ENCODE measurements at places on chromosomes 7 and 10.

GRCh38 chr10:6012121-6012905, 35.0 kb upstream of the IL15RA start:
- no peak for DNase-seq

GRCh38 chr10:84224411-84225028, 824 bp downstream of the LRIT2 start:
- DNase-seq = no peak

GRCh38 chr10:35246770-35247343, 89.5 kb upstream of the CCNY start:
- DNase-seq = no peak

DNA sequence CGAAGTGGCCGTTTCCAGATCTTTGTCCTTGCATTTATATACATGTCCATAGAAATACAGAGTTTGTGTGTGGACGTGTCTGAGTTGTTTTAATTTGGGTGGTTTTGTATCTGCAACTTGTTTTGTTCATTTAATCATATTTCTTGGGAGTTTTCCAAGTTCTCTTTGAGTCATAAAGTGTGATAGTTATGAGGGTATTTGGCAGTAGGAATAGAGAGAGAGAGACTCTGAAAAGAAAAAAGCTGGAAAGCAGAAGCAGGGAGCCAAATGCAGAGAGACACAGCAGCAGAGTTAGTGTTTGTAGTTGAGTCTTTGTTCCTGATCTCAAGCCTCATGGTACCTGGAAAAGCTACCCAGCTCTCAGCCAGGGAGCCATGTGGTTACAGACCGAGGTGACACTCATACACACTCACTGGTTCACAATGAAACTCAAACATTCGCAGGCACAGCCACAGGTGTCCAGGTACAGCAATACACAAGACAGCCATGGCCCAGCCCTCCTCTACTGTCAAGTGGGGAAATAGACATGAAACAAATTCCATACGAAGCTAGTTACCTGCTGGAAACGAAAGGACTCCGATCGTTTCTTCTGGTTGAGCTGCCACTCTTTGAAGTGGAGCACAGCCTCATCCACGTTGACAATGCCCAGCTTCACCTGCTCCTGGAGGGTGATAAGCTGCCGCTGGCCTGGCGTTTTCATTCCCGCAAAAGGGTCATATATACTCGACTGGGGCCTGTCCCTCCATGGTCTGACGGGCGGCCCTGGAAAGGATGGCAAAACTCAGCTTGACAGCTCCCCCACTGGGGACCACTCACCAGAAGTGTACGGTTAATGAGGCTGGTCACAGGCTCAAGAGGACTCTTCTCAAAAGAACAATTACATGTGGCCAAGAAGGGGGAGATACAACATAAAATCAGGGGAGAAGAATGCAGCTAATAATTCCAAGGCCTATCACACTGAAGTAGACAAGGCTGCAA, 33.3 kb upstream of the TM9SF3 start:
- no peak for DNase-seq

GRCh38 chr10:43172645-43173044, 34.4 kb downstream of the CSGALNACT2 start:
- DNase-seq = no peak

GRCh38 chr10:101759309-101760247, 16.3 kb downstream of the FGF8 start:
- DNase-seq = no peak

DNA sequence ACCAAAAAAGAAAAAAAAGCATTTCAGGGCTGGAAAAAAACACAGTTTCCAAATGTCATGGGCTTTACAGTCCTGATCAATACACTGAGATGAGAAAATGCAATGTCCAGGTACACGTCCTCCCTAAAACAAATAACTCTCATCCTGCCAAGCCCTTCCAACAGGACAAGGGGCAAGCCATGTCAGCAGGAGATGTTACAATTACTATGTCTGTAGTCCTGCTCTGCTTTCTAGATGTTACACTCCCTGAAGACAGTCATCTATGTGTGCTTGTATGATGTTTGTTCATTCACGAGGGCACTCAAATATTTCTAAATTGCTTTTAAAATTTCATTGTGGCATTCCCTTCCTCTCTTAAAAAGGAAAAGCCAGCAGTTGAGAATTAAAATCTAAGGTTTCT, 103.2 kb downstream of the SORBS1 start:
- DNase-seq = no peak

DNA sequence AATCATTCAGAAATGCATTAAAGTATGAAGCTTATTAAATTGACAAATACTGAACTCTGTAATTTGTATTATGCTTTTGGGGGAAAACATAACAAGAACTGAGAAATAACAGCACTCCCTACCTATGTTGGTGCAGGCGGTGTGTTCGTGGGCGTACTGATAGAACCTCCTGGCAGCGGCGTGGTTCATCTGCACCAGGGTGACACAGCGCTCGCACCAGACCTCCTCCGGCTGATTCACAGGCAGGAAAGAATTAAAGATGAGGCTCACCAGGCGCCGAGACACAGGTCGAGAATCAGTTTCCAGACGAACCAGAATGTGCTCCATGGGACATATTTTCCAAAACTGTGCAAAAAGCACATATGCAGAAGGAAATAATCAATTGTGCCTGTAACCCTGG, 40.2 kb downstream of the NCAPG2 start:
- DNase-seq = no peak

DNA sequence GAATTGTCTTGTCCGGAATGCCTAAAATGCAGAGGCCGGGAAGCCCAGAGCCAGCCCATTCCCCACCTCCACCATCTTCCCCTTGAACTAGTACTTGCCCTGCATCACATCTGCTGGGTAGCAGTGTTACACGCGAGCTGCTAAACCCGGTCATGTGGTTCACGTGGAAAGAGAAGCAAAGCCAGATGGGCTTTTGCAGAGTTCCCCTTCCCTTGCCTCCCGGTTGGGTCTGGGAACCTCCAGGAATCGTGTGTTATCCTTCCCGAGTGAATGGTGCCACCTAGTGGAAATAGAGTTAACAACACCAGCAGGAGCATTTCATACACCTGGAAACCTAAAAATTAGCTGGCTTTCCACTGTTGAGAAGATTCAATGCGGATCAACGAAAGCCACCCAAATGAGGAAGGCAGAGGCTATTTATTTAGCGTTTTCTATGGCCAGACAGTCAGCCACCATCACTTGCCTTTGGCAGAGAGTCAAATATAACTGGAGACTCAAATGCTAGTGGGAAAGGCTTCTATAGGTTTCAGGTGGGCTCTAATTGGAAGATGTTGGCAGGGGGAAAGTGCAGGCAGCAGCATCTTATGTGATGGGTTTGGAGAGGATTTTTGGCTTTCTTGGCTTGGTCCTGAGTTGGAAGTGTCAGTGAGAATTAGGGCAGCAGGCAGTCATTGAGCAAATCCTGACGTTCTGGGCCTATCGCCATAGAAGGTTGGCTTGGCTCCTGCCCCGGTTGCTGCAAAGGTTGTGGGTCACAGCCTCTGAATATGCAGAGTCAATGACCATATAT, 12.9 kb upstream of the DENND2A start:
- DNase-seq = peak; percentile 36

GRCh38 chr10:35437829-35438228, 101.5 kb downstream of the CCNY start:
- no peak for DNase-seq

GRCh38 chr10:31757386-31757791, 171.2 kb downstream of the ARHGAP12 start:
- no peak for DNase-seq

- DNase-seq = no peak
Measured at GRCh38 chr10:109037978-109038377, 885.3 kb downstream of the XPNPEP1 start.

DNA sequence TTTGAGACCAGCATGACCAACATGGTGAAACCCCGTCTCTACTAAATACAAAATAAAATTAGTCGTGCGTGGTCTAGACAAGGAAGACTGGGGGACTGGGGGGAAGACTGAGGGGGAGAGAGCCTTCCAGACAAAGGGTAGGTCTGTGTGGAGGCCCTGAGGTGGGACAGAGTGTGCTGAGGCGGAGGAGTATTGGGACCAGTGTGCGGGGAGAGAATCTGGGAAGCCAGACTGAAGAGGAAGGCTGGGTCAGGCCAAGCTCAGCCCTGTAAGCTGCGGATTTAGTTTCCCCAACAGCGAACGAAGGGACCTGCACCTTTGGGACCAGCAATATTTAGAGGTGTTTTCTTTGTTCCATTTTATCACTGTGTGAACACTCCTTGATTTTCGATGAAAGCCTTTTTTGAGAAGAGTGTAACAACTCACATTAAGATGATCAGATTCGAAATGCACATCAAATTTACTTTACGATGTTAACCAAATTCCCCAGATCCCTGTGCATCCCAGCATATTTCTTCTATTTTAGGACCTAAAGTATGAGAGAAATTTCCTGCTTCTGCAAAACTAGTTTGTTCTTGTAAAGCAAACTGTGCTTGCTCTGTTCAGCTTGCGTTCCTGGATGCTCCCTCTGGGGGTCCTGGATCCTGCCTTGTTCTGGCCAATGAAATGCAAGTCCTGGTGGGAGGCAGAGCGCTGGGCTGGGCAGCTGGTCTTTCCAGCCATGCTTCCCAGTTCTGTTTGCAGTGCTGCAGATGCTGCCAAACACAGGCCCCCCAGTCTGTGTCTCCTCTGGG, 39.4 kb downstream of the PLAU start:
- DNase-seq = no peak

GRCh38 chr7:22561321-22561811, 61.4 kb upstream of the STEAP1B start:
- peak; percentile 16 for DNase-seq

DNA sequence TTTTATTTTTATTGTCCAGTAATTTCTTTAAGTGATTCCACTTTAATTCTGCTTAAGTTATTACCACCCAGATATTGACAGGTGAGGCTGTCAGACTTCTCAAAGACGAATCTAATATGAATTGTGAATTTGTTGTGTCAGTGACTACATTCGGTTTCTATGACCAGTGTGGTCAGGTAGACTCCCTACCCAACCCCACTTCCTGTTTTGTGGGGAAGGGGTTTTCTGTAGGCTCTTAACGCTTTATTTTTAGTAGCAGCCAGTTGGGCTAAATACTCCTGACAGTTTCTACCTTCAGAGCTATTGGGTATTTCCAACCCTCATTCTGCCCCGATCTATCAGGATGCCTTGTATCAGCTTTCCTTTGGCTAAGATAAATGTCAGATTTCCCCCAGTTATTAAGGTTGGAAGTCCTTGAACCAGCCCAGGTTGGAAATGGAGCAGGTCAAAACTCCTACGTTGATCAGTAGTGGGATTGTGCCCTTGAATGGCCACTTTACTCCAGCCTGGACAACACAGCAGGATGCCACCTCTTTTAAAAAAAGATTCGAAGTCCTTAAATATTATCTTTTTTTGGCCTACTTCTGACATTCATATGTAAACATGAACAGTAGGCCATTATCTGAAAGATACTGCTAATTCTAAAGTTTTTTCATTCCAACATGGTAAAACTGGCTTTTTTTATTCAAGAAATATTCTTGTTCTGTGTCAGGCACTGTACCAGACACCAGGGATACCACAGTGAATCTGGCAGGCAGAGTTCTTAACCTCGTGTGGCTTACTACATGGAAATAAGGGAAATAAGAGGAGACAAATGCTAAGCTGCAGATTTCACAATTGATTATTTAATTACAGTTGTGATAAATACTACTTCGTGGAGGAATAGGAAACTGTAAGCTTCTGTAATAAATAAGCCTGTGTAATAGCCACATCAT, 133.3 kb upstream of the SAMD8 start:
- DNase-seq = no peak

GRCh38 chr10:70564901-70565351, 37.6 kb downstream of the PRF1 start:
- DNase-seq = no peak

DNA sequence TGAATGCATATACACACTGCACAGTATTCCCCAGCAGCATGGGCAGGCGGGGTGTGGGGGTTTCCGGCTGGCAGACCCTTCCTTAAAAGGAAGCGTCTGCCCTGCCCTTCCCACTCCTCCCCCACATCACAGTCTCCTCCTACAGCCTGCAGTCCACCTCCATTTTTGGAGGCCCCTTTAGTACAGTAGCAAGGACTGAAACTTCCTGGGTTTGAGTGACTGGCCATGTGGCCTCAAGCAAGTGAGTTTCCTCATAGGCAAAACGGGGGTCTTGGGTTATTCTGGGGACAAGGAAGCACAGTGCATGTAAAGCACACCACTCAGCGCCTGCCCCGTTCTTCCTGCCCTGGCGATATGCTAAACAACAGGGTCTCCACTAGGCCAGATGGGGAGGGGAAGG, 62.1 kb upstream of the COL13A1 start:
- DNase-seq = no peak

DNA sequence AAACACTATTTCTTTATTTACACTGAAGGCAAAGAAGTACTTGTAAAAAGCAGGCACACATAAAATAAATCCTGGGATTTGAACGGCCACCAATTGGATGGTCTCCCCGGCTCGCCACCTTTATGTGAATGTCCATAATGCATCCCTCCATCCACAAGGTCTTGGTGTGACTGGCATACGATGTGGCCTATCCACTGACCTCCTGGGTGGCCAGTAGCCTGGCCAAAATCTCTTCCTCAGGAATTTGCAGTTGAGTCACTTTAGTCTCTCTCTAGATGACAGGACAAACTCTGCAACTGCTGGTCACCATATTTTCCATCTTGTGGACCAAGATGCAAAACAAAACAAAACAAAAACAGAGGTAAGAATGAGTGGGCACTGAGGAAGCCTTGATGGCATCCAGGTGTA, 39.1 kb downstream of the CDK1 start:
- DNase-seq = no peak

GRCh38 chr7:159094023-159094740, 50.5 kb downstream of the VIPR2 start:
- no peak for DNase-seq

- DNase-seq = no peak
Measured at GRCh38 chr10:76882245-76882644, 755.4 kb downstream of the KCNMA1 start.

GRCh38 chr7:13262929-13263530, 575.6 kb downstream of the ARL4A start:
- no peak for DNase-seq

GRCh38 chr7:3537210-3537875, 236.3 kb downstream of the SDK1 start:
- DNase-seq = no peak

GRCh38 chr7:25565002-25565401, 336.7 kb upstream of the NPVF start:
- no peak for DNase-seq

GRCh38 chr7:106367664-106368063, 82.9 kb upstream of the NAMPT start:
- no peak for DNase-seq

DNA sequence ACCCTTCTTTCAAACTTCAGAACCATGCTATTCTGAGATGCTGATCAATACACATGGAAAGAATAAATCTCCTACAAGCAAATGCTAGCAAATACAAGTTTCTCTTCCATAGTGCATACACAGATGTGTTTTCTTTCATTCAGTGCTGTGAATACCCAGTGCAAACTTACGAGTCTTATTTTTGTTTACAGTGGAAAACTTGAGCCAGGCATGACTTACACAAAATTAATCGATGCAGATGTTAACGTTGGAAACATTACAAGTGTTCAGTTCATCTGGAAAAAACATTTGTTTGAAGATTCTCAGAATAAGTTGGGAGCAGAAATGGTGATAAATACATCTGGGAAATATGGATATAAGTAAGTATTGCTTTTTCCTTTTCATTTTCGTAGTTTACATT, 48.8 kb downstream of the PNLIPRP3 start:
- no peak for DNase-seq

GRCh38 chr10:90769946-90770841, 87.6 kb downstream of the HTR7 start:
- no peak for DNase-seq

GRCh38 chr7:15688911-15689310, 2.4 kb upstream of the MEOX2 start:
- DNase-seq = no peak
